ENCODE measurements at places on chromosomes 1 and 21.
A peak's percentile ranks its signal among the peaks of the same experiment; 100 is the strongest.

- no peak for DNase-seq
These were observed 228.9 kb downstream of the TNR start for GRCh38 chr1:175514387-175514953.

- DNase-seq = peak; percentile 86
These were observed 14.0 kb upstream of the THEMIS2 start for GRCh38 chr1:27858072-27858948.

DNA sequence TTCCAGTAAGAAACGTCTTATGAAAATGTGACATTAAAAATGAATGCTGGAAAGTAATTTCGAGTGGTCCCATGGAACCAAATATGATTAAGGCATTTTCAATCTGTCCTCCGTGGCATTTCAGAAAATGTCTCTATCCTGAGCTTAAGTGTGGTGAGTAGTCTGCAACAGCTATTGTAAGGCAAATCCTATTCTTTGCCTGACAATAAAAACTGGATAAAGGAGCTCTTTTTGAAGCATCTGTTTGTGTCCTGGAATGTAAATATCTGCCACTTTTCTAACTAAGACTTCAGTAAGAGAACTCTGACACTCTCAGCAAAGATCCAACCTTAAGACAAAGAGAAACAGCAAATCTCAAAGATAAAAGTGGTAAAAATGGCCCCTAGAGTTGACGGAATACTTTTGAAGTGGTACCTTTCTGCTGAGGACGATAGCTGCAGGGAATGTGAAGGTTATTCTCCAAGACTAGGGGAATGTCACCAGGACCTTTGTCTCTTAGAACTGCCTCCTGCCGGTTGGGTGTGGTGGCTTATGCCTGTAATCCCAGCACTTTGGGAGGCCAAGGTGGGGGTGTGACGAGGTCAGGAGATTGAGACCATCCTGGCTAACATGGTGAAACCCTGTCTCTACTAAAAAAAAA, 486.7 kb upstream of the ZP4 start:
- DNase-seq = no peak

DNA sequence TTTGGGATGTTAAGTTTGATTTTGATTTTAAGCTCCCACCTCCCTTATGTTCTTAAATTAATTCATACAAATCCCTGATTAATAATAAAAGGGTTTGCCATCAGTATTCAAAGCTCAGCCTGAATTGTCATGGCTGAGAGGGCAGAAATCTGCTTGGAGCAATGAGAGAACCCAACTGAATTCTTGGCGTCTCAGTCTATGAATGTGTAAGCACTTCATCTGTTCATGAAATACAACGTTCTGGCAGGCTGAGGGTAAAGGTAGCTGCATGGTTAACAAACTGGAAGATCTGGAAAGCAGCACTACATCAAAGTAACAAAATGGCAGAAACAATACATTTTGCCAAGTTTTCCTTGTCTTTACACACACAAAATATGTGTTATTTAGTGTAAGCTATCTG, 95.3 kb downstream of the ACBD6 start:
- DNase-seq = no peak

DNA sequence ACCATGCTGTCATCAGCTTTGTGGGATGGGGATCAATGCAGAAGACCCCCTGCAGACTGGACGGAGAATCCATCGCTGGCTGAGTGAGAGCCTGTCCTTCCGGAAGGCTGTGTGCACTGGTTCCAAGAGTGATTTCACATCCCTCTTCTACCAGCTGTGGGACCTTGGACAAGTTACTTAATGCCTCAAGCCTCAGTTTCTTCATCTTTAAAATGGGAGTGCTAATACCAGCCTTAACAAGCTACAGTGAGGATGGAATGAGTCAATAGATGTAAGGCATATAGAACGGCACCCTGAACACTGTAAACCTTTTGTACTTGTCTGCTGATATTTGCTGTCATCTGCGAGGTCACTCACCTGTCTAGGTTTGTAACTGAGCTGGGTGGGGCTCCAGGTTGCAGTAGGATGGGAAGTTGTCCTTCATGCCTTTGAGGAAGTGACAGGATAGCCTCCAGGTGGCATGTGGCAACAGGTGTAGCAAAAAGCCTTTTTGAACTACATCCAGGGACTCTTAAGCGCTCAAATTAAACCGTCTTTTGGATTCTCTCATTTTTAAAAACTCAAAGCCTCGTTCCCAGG, 27.5 kb downstream of the TMEM51 start:
- no peak for DNase-seq

- no peak for DNase-seq
These were observed 108.3 kb downstream of the HIVEP3 start for GRCh38 chr1:41810446-41810845.

- DNase-seq = no peak
These were observed 4.1 kb downstream of the FLVCR1 start for GRCh38 chr1:212862111-212862690.

DNA sequence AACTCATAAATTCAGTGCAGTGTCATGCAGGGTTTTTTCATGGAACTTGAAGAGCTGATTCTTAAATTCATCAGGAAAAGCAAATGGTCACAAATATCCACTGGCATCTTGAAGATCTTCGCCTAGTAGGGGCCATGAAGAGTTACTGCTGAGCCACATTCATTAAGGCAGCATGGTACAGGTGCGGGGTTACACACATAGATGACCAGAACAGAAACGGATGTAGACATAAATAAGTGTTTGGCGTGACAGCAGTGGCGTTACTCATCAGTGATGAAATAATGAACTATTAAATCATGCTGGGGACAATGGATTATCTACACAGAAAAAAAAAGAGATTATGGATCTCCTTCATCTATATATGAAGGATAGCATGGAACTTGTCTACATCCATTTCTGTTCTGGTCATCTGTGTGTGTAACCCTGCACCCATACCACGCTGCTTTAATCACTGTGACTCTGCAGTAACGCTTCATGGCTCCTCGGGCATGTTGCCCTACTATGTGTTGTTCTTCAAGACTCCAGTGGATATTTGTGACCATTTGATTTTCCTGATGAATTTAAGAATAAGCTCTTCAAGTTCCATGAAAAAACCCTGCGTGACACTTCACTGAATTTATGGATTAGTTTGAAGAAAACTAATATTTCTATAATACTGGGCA, 161.3 kb downstream of the GALNT2 start:
- no peak for DNase-seq

GRCh38 chr1:12600880-12601633, 17.0 kb downstream of the DHRS3 start:
- DNase-seq = no peak
